Uterus (tissue), 4 donors: ENCODE measurements at places on chromosomes 13 and 19. TPM values are rescaled to one million over a fixed set of nuclear protein-coding genes. Genes with fewer than 3 reads are reported as not detected.

DNA sequence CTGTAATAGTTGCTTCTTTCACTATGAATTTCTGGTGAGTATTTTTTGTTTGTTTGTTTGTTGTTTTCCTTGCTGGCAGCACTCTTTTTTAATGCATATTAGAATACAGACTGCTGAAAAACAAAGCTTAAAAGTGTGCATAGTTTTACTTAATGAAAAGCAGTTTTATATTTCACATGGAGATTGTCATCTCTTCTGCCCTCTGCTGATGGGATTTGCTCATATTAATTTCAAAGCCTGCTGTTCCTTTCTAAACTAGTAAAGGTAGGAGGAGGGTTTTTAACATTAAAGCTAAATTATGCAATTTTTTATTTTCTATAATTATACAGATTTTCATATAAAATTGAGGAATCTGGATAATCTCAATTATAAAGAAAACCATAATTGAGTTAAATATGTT is 692.6 kb upstream of the SLITRK1 start:
- no peak for DNase-seq

The NDUFA7 gene
- 25.9 TPM for total RNA-seq

DNA sequence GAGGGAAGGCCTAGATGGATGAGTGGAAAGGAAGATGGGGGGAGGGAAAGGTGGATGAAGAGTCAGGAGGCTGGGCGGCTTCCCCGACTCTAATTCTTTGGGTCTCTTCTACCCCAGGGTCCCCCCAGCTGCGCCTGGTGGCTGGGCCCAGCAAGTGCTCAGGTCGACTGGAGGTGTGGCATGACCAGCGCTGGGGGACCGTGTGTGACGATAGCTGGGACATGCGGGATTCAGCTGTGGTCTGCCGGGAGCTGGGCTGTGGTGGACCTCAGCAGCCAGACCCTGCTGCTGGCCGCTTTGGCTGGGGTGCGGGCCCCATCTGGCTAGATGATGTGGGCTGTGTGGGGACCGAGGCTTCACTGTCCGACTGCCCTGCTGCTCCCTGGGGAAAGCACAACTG is 9.5 kb downstream of the SSC5D start:
- no peak for DNase-seq

- DNase-seq = no peak
These were observed 202.2 kb downstream of the SUCLA2 start for GRCh38 chr13:47798906-47799305.

DNA sequence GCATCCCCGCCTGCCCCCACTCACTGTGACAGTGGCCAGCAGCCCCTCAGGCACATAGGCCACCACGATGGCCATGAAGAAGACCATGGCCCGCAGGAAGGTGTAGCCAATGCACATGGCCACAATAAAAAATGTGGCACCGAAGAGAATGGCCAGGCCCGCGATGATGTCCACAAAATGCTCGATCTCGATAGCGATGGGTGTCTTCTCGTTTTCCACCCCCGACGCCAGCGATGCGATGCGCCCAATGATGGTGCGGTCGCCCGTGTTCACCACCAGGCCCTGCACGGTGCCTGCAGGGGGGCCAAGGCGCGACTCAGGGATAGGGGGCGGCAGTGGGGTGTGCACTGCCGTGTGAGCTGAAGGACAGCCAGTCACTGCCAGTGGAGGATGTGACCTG is 3.7 kb downstream of the ATP4A start:
- DNase-seq = no peak

The ZNF471 gene
- 6.5 TPM for total RNA-seq

GRCh38 chr19:48401287-48401686 is 7.8 kb downstream of the GRIN2D start:
- DNase-seq = no peak

DNA sequence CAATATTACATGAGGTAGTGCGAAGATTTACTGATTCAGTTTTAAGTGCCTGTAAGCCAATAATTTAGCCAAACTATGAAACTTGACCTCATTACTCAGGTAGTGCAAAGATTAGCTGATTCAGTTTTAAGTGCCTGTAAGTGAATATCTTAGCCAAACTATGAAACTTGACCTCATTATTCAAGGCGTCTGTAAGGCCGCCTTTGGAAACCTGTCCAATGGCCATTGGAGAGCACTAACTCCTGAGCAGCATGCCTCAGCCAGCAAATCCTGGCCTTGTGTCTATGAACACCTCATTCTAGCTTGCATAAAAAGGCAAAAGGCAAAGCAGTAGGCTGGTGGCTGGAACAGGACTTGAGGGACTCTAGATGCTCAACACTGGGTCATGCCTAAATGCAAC is 127.0 kb upstream of the GPR12 start:
- no peak for DNase-seq

- no peak for DNase-seq
These were observed 452.6 kb upstream of the KLF12 start for GRCh38 chr13:74586847-74587246.

- DNase-seq = no peak
These were observed 6.2 kb upstream of the CYP2A7 start for GRCh38 chr19:40888191-40888590.

DNA sequence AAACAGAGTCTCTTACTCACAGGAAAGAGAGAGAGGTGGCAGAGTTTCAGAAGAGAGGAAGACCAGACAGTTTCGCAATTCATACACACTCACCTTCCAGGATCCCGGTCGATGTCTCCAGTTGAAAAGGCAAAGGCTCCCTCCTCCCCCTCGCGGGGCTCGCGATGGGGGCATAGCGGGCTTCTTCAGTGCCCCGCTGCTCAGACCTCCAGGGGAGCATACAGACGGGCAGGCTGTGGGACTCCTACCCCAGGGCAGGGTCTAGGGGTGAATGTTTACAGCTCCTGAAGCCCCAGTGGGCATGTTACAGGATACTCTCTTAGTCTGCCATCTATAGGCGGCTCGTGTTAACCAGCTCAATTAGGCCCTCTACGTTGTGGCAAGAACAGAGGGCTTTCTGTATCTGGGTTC is 139.2 kb downstream of the SLITRK5 start:
- no peak for DNase-seq

The KIR2DL3 gene
- not detected for total RNA-seq

The OR7D2 gene
- not detected for total RNA-seq

DNA sequence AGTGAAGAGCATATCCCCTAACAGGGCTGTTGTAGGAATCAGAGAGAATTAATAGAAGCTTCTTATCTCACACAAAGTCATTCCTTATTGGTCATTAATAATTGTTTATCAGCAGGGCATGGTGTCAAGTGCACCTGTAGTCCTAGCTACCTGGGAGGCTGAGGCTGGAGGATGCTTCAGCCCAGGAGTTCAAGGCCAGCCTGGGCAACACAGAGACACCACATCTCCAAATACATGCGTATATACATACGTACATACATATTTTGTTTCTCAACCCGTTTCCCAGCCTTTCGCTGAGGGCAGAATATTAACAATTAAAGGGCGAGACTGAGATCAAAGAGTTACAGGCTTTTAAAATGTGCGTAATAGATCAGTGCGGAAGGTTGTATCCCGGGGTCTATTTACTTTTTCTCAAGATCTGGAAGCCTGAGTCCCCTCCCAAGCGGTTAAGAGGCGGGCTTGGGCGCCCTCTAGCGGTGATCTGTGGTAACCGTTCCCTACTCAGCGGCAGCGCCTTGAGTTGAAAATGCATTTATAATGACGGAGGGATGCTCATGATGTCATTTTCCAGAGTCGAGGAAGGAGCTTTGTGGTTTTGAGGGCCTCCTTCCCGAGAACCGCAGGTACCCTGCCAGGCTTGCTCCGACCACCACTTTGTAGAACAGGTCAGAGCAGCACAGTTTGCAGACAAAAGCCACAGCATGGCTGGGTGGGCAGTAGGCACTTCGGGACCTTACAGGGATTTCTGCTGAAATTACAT is 169.6 kb upstream of the GPR12 start:
- DNase-seq = peak; percentile 70

The PIK3R2 gene
- total RNA-seq = 39.4 TPM

DNA sequence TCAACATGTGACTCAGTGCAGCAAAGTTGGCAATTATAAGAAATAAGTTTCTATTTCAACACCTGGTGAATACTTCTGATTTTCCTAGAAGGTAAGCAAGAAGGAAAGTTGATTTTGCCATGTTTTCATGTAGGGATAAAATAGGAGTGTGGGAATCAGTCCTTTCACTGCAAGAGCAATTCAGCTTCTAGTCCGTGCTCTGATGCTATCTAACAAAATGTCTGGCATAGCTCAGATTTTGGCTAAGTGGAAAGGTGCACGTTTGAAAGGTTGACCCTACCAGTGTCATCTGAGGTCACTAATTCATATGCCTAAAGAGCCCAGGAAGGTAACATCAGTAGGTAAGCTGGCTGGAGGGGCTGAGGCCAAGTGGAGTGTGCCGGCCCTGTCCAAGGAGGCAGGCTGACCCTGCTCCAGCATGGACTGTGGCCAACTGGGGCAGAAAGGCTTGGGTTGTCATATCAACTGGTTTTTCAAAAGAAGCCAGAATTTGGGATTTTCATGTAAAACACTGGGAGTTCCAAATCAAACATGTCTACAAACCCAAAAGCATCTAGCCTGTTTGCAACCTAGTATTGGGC is 38.9 kb upstream of the MEDAG start:
- no peak for DNase-seq

DNA sequence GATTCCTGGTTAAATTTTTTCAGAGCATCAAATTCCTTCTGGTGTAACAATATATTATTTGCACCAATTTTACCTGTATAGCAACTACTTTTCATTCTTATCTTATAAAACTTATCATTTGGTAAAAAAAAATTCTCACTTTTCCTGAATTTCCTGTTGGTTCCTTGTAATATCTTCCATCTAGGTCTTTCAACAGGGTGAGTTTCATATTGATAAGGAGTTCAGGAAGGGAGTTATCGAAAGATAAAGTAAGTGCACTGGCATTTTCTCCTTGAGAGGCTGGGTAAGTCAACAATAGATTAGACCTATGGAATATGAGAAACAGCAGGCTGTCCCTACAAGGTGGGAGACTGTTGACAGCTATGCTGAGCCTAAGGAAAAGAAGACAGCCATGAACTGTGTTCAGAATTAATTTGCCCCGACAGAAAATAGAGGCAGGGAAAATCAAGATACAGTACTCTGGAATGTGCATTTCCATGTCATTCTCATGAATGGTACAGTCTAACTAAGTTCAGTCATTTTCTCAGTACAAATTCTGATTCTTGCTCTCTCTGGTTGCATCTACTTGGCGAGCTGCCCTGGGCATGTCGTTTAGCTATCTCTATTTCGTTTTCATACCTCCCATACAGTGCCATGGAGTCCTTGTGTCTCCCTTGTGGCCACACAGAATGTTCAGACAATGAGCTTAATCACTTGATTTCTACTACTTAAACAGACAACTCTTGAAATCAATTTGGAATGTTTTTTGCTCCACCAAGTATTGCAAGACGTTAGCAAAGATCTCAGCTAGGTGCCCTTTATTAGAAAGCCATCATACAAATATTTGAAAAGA is 9.9 kb downstream of the IGFL1 start:
- no peak for DNase-seq

DNA sequence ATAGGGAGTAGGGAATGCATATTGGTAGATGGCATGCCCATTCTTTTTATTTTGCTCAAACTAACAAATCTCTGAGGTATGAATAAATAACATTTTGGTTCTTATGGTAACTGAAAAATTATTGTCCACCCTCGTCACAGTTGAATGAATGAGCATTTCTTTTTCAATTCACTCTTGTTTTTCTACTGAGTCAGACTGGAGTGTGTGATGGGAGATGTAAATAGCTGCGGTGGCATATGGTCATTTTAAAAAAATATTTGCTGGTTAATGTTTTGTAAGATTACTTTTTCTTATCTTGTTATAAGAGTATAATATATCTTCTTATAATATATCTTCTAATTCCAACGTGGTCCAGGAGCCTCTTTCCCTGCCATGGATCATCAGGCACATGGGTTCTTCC is 586.5 kb downstream of the SLITRK5 start:
- DNase-seq = no peak

DNA sequence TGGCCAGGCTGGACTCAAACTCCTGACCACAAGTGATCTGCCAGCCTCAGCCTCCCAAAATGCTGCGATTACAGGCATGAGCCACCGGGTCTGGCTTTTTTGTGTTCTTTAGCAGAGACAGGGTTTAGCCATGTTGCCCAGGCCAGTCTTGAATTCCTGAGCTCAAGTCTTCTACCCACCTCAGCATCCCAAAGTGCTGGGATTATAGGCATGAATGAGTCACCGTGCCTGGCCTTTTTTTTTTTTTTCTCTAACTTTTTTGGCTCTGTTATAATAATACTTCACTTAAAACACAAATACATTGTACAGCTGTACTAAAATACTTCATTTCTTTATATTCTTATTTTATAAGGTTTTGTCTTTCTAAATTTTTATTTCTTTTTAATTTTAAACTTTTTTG is 599.5 kb upstream of the PCDH9 start:
- DNase-seq = no peak

DNA sequence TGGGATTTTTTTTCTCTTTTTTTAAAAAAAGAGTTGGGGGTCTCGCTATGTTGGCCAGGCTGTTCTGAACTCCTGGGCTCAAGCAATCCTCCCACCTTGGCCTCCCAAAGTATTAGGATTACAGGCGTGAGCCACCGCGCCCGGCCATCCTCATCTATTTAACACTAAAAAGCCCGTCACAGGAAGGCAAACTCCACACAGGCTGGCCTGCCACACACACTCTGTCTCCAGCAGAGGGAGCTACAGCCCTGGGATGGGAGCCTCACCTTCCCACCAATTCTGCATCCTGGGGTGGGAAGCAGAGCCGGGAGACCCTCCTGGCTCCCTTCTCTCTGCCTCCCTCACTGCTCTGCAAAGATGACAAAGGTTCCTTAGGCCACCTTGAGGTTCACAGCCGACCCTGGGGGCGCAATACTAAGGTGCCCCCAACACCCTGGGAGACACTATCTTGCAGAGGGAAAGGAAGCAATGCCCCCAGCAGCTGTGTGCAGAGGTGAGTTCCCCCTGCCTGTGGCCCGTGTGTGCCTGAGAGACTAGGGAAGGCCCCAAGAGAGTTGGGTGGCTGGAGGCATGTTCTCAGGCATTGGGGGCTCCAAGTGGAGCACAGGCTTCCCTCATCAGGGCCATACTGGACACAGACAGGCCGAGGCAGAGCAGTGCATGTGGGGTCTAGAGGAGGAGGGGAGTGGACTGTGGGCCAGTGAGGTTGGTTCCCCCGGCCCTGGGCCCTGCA is 27.4 kb upstream of the TIMM44 start:
- DNase-seq = no peak

The WTIP gene
- total RNA-seq = 6.1 TPM

The GFY gene
- total RNA-seq = not detected

The IRF2BP1 gene
- total RNA-seq = 34.8 TPM

GRCh38 chr13:68440874-68441273 is 1210.7 kb upstream of the PCDH9 start:
- no peak for DNase-seq

The RFPL4A gene
- not detected for total RNA-seq

The SULT2A1 gene
- total RNA-seq = not detected

The MCEMP1 gene
- not detected for total RNA-seq
